ENCODE measurements at places on chromosomes 12 and 14.

DNA sequence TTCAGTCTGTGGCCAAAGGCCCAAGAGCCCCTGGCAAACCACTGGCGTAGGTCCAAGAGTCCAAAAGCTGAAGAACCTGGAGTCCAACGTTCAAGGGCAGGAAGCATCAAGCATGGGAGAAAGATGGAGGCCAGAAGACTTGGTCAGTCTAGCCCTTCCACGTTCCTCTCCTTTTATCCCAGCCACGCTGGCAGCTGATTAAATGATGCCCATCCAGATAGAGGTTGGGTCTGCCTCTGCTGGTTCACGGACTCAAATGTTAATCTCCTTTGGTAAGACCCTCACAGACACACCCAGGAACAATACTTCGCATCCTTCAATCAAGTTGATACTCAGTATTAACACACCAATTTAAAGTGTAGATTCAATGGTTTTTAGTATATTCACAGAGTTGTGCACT lies 21.1 kb upstream of the OS9 start:
- no peak for DNase-seq

GRCh38 chr12:24482882-24483604 lies 465.9 kb downstream of the BCAT1 start:
- DNase-seq, result no peak

GRCh38 chr14:99791476-99792209 lies 1.6 kb upstream of the EML1 start:
- DNase-seq, result no peak

- no peak for DNase-seq
Observed at GRCh38 chr14:58702441-58703160, 64.8 kb downstream of the DACT1 start.

DNA sequence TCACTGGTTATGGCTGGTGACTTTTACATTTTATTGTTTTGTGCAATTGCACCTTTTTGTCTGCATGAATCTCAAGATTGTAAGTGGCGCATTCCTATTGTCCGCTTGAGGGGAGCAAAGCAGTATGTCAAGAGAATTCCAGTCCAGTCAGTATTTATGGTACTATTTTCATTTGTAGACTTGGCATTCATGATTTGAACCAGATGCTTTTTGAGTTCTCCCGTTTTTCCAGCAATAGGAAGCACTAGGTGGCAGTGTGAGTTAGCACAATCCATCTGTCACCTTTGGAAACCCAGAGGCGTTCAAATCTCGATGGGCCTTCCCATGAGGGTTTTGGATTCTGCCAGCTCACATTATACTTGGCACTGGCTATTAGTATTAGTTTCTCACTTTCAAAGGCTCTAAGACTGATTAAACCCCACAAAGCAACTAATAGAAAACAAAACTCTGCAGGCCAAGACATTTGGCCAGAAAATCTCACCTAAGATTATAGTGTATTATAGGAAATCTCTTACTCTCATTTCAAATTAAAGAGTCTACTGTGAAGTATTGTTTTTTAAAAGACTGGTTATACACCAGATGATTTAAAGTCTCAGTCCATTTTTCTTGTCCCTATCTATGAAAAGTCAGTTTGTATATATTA lies 2.2 kb downstream of the DACT1 start:
- DNase-seq, result no peak

GRCh38 chr12:48980953-48981756 lies 3.0 kb downstream of the WNT1 start:
- no peak for DNase-seq

GRCh38 chr14:68639758-68640574 lies 152.9 kb downstream of the ZFP36L1 start:
- no peak for DNase-seq

DNA sequence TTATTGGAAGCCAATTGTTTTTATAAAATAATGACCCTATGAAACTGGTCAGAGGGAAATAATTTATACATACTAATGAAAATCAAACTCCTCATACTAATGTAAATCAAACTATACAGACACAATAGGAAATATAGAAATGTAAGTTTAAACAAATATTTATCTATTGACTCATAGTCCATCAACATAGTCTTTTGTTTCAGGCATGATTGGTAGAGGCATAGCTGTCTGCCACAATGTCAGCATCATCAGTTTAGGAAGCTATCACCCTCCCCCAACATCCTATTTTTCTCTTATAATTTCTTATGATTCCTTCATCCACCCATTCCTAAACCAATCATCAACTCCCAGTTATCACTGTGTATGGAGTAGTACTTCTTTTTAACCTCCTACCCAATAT lies 117.7 kb downstream of the SLC38A6 start:
- DNase-seq, result no peak

GRCh38 chr14:81464253-81465002 lies 64.3 kb upstream of the STON2 start:
- peak; percentile 27 for DNase-seq

GRCh38 chr12:2555487-2556082 lies 239.2 kb upstream of the FKBP4 start:
- no peak for DNase-seq

GRCh38 chr12:92802906-92803305 lies 100.1 kb downstream of the PLEKHG7 start:
- DNase-seq, result no peak

DNA sequence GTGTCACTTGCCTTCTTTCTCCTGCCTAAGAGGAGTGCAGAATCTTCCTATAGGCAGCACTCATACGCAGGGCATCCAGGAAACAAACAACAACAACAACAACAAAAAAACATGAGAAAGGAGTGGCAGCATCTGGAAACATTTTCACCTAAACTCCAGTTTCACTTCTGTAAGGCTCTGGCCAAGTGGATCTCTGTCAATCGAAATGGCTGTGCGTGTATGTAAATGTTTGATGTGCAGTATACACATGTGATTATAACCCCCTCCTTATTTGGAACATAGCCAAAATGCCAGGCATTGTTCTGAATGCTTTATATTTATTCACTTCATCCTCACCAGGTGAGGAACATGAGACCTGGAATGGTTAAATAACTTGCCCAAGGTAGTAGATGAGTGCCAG lies 76.8 kb downstream of the COX16 start:
- no peak for DNase-seq

DNA sequence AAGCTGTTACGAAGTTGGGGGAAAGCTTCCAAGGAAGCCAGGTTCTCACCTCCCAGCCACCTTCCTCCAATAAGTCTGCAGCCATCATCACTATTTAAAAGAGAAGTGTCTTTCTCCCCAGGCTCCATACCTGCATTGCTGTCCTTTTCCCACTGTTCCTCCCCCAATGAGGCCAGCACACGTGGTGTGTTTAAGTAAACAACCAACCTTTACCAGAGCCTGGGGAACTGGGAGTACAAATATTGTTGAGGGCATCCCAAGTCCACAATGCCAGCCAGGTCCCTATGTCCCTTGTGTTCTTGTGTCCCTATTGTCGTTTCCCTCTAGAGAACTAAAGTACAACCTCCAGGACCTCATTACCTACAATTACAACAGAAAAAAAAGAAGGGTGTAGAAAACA lies 49.2 kb upstream of the PNMA1 start:
- no peak for DNase-seq

DNA sequence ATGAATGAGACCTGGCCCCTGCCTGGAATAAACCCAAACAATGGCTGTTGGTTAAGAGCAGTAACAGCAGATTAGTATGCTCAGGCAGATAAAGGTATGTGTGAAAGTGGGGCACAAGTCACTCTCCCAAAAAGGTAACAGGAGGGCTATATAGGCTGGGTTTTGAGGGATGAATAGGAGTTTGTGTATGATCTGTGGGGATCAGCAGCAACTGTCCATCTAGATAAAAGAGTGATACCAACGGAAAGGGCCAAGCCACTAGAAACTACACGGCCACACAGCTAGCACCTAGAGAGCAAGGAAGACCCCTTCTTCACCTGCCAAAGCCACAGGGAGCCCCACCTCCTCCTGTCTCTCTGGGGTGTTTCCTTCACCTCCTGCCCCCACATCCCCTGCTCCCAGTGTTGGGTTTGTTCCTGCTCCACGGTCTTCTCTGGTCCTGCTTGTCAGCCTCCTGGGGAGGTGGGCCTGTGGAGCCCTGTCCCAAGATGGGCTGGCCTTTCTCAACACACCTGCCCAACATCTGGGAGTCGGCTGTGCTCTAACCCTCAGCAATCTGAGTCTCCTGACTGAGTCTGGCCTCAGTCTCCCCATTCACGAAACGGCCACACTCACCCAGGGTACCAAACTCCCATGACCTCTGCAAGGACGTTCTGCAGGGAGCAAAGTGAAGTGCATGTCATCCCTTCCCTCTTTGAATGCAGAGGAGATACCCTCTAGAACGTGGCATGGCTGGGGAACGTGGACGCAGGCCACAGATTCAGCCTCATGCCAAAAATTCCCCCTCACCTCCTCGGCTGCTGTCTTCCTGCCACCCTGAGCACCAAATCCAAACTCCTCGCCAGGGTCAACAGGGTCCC lies 108.2 kb downstream of the NCOR2 start:
- no peak for DNase-seq

- peak; percentile 25 for DNase-seq
Observed at GRCh38 chr12:75480469-75480949, at the start of gene GLIPR1. Gene GLIPR1 (plus strand): TSS chr12:75480755. CDS start chr12:75480881, 126 bp downstream.

GRCh38 chr14:81938341-81938740 lies 404.7 kb upstream of the SEL1L start:
- no peak for DNase-seq

GRCh38 chr12:124527861-124528561 lies 39.4 kb downstream of the NCOR2 start:
- no peak for DNase-seq

GRCh38 chr14:52079239-52079959 lies 10.5 kb upstream of the NID2 start:
- DNase-seq, result no peak

DNA sequence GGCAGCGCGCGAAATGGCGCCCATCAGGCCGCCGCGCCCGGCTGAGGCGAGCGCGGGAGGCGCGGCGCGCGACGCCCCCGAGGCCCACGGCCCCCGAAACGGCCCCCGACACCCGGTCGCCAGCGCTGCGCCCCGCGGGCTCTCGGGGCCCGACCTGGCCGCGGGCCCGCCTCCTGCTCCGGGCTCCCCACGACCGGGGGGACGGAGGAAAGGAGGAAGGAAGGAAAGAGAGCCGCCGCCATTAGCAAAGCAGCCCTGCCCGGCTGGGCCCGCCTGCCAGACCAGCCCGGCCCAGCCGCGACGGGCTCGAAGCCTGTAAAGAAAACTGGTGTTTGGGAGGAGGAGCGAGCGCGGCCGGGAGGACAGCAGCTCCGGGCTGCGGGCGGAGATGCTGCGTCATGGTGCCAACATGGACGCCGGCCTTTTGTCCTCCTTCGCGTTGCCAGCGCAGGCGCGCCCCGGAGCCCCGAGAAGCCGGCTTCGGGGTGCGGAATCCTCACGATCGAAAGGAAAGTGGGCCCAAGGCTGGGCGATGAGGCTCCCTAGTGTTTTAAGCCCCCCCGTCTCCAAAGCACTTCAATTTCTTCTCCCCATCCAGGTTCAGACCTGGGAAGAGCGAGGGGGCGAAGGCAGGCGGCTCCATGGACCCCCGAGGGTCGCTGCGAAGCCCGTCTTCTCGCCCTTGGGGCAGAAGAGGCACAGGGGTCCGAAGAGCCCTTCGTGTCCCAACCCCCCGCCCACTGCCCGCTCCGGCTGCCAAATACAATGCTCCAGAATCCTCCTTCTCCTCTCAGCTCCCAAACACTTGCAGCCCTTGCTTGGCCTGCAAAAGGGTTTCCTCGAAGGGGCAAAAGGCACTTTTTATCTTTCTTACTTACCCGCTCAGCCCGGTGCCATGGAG lies 2.9 kb upstream of the SETD1B start:
- DNase-seq, result no peak

DNA sequence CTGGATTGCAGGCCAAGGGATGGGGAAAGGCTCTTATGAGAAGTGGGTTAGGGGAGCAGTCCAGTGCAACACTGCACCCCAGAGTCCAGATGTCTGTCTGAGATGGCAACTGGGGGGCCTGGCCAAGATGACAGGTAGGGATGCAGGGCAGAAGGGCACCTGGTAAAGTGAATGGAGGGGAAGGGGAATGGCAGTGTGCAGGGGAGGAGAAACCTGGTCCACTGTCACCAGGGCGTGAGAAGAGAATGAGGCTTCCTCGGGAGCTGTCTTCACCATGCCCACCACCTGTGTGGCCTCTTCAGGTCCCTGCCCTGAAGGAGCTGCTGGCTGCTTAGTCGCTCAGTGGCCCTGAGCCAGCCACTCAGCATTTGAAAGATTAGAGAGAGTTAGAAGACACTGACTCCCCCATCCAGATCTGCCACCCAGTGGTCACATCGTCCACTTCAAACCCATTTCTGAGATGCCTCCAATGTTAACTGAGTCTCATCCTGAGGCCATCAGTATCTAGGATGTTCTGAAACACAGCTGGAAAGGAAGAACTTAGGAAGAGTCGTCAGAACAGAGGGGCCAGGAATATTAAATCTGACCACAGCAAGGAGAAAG lies 57.3 kb downstream of the PLEKHG3 start:
- DNase-seq, result no peak

DNA sequence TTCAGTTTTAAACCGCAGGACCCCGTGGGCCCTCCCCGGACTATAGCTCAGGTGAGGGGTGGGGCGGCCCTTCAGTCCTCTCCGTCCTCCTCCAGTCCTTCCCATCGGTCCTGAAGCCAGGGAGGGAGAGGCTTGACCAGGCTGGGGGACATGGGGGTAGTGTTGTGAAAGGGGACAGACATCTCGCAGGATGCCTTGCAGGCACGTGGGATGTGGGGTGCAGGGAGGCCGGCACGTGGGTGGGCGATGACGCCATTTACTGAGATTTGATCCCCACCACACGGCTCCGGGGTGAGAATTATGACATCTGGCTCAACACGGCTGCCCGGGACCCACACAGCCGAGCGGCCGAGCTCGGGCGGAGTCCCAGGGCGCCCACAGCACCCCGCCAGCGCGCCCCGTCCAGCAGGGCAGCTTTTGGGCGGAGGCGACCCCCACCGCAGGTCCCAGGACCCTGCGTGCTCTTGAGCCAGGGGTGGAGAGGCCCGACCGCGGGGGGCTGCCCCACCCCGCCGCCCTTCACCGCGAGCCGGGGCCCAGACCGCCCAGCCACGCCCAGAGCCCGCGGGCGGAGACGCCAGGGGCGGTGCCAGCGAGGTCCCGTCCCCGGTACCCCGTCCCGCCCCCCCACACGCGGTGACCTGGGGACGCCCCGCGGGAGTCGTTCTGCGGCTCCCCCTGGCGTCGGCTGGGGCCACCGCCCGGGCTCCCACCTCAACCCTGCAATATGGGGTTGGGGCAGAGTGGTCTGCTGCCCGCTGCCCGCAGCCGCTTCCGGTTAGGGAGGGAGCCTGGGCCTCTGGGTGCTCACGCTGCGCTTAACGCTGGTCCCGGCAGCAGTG lies 3.3 kb upstream of the EXOC3L4 start:
- DNase-seq, result peak; percentile 99
